Dermis microvascular lymphatic vessel endothelial cell (primary cell): ENCODE measurements at places on chromosomes 6 and 20. TPM values are rescaled to one million over a fixed set of nuclear protein-coding genes. Genes with fewer than 3 reads are reported as not detected.

- peak; percentile 92 for DNase-seq
These were observed 299.9 kb upstream of the SUPT3H start for GRCh38 chr6:45677381-45678284.

DNA sequence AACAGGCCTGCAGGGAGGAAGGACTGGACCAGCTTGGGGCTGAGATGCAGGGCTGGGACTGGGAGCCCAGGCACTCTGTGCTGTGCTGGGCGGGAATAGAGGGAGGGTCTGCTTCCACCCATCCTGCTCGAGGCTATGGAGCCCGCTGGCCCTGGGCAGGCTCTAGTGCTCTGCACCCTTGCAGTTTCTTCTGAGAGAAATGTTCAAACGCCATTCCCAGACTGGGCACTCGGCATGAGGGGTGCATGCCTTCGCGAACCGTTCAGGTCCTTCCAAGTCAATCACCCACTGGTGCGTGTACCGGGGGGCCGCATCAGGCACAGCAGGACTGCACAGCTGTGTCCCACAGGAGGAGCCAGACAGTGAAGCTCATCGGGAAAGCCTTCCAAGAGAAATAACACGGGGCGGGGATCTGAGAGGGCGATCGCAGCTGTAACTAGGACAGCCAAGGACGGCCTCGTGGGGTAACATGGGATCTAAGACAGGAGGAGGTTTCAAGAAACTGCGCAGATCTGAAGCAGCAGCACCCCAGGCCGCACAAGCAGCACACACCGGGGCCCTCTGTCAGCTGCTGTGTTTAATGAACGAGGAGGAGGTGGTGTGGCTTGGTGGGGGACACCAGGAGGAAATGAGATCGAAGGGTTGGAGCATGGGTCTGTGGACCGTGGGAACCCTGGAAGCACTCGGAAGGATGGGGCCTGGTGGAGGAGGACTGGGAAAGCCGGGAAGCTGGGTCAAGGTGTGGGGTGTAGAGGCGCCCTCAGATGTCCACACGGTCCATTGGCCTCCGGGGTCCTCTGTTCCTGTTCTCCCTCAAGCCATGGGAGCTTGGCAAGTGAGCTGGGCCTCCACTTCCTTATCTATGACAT is 26.1 kb upstream of the PYGB start:
- no peak for DNase-seq

The VARS1 gene
- total RNA-seq = 48.1 and 53.7 TPM in 2 replicates

GRCh38 chr20:9422321-9423057 is 91.9 kb upstream of the LAMP5 start:
- DNase-seq = no peak

The ENPP1 gene
- 0.13 and 0.25 TPM in 2 replicates for total RNA-seq

- DNase-seq = no peak
These were observed 159.3 kb upstream of the MARCKS start for GRCh38 chr6:113697632-113698410.

The CFAP61 gene
- not detected in 2 replicates for total RNA-seq

- DNase-seq = no peak
These were observed 5.3 kb upstream of the FNDC1 start for GRCh38 chr6:159163901-159164370.

The NOTCH4 gene
- 11.9 and 13.3 TPM in 2 replicates for total RNA-seq

- no peak for DNase-seq
These were observed 55.1 kb downstream of the IL20RA start for GRCh38 chr6:136989571-136990241.

The TINAG gene
- total RNA-seq = not detected in 2 replicates

DNA sequence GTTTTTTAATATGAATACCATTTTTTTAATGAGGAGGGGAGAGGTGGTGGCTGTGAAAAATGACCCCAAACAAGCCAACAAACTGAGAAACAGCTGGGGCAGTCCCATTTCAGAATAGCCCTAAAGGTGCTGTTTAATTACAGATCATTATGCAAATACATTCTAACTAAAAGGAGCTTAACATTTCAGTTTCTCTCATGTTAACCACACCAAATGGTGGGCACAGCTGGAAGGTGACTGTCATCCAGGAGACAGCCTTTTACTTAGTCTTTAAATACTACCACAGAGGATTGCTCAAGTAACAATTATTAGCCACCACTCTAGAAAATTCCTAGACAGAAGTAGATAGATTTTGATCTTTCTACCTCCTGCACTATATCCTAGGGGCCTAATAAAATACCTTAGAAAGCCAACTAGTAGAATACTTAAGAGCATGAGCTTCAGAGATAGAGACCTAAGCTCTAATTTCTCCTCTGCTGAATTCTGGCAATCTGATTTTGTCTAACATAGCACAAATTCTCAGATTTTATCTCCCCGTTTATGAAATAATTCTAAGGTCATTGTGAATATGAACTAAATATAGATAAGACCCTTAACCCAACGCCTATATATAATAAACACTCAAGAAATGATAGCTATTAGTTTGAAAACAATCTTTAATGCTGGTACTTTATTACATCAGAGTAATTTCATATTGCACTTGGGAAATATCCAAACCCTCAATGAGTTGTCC is 615.1 kb upstream of the NRSN1 start:
- DNase-seq = no peak

DNA sequence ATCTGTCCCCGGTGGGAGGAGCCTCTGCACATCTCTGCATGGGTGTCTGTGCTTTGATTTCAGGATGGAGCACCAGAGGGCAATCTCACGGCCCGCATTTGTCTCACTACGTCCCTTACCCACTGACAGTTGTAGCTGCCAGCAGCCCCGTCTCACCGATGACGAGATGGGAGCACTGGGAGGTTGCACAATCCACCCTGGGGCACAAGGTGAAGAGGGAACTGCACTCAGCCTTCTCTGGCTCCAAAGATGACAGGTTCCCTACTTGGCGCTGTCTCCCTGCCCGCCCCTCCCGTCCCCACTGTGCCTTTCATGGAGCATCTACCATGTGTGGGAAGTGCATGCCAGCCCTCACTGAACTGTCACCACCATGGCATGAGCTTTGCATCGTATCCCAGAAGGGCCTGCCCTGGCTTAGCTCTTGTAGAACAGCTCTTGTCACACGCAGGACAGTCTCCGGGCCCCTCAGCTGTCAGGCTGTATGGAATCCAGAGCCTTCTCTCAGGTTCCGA is 99.9 kb upstream of the PMEPA1 start:
- no peak for DNase-seq
